ENCODE measurements at places on chromosomes 7 and 10.
A peak's percentile ranks its signal among the peaks of the same experiment; 100 is the strongest.

DNA sequence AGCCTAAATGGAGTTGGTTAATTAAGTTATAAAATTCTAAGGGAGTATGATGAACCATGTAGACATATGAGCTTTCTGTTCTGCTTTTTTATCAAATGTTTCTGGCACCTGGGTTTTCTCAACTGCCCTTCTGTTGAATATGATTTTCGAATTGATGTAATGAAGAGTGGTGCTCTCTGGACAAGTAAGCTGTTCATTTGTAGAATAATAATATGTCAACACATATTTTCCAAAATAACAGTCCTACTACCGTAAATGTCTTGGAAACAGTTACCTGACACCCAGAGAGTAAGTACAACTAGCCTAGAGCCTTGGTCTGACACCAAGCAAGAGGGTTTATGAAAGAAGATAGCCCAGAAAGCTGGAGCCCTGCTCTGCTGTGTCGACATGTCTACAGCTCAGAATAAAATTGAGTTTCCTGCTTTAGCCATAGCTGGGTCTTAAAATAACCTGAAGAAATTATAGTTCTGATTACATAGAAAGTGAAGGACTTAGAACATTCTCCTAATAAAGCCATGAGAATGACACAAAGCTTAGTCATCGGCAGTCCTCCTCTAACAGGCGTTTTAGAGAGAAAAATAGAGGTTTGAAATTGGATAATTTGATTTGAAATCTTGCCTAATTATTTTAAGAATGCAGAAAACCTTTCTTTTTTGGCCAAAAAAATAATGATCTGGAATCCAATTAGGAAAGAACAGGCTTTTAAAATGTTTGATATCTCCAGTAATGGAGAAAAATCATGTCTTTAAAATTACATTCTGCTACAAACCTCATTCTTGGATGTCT, 25.1 kb downstream of the HDAC9 start:
- DNase-seq: no peak

DNA sequence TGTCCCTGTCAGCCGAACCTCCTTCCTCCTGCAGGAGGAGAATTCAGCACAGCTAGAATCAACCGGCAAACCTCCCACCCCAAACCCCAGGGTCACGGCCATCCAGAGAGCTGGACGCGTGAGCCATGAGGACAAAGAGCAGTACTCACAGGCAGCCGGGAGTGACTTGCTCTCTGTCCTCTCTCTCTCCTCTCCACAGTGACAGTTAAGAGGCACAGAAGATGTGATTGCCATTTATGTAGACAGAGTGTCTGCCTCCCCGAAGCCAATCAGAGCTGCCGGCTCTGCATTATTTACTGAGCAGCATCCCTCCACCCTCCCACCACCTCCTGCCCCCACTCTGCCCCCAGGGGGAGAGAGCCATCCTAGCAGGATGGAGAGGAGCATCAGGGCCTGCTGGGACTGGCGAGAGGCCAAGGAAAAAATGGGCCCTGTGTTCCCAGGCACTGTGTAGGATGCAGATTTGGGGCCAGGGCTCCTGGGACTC, 4.3 kb downstream of the DDC start:
- no peak for DNase-seq

GRCh38 chr7:105800442-105800841, 76.0 kb downstream of the ATXN7L1 start:
- DNase-seq: no peak

DNA sequence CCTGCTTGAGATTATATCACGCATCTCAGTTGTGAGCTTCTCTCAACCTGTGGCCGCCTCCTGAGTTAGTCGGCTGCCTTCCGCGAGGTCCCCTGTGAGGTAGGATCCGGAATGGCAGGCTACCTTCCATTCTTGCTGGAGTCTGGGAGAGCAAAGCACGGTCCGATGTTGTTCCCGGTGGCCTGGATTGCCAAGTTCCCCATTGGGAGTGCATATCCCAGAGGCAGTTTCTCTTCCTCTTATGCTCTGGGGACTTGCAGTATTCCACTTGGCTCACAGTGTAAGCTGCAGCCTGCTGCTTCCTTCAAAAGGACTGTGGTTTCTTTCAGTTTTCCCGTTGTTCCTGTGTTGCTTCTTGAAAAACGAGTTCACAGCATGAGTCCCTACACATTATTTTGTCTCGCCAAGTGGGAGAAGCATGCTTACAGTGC, 225.4 kb upstream of the ZWINT start:
- DNase-seq: no peak

DNA sequence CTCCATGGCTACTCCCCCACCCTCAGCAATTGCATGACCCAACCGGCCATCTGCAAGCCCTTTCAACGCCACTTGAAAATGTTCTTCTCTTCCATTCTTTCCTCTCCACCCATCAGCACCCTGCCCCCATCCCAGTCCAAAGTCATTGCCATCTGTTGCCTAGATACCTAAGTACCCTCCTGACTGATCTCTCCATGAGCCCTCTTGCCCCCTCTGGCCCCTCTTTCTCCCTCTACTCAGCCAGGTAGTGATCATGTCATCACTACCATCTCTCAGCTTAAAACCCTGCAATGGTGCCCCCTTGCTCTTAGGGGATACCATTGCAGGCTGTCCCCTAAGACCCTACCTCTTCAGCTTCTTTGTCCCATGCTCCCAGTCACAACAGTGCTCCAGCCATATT, 30.5 kb upstream of the BTRC start:
- DNase-seq: no peak

- peak; percentile 16 for DNase-seq
These were observed 138.8 kb downstream of the CFAP58 start for GRCh38 chr10:104492329-104492940.

DNA sequence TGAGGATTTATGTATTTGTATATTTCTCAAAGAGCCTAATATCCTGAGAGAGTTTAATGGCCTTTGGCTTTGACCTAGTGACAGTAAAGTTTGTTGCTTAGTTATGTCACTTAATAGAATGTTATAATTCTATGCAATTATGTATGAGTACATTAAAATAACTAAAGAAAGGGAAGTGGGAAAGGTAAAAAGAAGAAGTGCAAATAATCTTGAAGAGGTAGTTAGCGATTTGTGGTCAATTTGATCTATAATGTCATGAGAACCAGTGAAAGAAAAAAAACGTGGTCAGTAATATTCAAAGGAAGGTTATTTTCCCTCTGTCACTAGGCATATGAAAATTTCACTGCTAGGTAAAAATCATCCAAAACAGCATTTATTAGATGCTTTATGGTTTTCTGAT, 143.4 kb upstream of the LSM8 start:
- no peak for DNase-seq

GRCh38 chr10:4082861-4083260, 297.9 kb upstream of the KLF6 start:
- no peak for DNase-seq

DNA sequence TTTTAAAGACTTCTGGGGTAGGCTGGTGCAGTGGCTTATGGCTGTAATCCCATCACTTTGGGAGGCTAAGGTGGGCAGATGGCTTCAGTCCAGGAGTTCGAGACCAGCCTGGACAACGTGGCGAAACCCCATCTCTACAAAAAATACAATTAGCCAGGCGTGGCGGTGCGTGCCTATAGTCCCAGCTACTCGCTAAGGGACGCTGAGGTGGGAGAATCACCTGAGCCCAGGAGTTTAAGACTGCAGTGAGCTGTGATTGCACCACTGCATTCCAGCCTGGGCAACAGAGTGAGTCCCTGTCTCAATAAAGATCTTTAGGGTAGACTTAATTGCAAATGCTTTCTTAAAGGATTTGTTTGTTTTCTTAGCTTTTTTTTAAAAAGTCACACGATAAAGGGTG, 29.3 kb downstream of the PTPN12 start:
- no peak for DNase-seq

DNA sequence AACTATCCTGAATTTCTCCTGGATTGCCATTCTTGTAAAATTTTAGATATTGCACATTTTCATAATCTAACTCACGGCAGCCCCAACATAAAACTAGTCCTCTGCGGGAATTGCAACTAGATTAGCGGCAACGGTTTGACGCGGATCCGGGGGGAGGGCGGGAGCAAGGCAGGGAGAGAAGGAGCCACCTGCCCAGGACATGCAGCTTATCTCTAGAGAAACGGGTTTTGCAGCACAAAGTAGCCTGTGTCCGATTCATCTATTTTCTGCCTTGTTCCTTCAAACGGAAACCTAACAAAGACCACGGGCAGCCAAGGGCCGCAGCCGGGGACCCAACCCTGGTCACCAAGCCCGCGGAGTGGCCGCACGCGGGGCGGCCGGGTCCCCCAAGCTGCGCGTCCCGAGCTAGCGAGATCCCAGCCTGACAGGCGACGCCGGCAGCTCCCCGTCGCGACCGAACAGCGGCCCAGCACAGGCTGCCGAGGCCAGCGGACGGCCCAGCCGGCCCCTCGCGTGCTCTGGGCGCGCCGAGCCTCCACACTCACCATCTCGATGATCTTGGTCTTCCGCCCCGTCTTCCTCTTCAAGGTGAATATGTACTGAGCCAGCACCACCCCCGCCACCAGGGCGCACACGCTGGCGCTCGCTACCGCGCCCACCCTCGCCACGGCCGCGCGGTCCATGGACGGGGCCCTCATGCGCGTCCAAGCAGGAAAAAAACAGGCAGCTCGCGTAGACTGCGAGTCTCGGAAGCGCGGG, at the start of gene NT5C3A:
Gene NT5C3A (minus strand): TSS at position 754 of the 759 bp plus-strand sequence. CDS start 71 bp downstream, at position 683.
- no peak for DNase-seq

DNA sequence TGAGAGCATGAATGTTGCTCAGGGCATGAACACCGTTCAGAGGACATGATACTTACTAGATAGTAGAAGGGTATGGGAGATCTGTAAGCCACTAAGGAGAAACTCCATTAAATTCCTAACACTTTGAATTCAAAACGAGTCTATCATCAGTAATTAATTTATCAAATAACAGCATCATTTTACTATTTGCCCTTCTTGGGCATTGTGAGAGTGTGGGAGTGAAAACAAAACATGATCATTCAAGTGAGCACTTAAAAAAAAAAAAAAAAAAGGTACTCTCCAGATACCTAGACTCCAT, 20.5 kb upstream of the ASB15 start:
- DNase-seq: no peak

DNA sequence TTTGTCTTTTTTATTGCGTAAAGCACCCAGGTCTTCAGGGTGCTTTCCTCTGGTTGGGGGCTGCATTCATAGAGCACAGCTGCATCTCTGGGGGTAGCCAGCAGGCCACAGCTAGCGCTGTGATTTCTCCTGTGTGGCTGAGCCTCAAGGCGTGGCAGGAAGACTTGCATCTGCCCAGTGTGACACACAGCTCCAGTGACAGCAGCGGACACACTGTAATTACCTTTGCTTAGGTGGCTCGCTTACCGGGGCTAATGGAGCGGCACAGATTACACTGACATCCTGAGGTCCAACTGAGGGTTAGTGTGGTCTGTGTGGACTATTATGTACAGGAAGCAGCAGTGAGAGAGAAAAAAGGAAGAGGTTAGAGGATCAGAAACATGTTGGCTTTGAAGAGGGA, 27.1 kb downstream of the ABCB4 start:
- DNase-seq: no peak

DNA sequence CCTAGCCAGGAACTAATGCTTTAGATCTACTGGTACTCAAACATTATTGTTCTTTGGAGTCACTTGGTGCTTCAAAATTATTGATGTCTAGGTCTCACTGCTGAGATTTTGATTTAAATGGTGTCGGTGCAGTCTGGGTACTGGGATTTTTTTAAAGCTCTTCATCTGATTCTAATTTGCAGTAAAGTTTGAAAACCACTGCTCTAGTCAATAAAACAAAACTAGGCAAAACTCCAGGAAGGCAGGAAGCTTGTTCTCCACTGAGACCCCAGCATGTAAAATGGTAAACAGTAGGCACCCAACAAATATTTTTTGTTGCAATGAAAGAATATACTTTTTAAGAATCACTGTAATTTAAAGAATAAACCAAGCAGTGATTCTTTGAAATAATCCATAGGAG, 49.7 kb downstream of the ADD3 start:
- no peak for DNase-seq

GRCh38 chr10:23051855-23052331, 43.5 kb upstream of the MSRB2 start:
- no peak for DNase-seq

DNA sequence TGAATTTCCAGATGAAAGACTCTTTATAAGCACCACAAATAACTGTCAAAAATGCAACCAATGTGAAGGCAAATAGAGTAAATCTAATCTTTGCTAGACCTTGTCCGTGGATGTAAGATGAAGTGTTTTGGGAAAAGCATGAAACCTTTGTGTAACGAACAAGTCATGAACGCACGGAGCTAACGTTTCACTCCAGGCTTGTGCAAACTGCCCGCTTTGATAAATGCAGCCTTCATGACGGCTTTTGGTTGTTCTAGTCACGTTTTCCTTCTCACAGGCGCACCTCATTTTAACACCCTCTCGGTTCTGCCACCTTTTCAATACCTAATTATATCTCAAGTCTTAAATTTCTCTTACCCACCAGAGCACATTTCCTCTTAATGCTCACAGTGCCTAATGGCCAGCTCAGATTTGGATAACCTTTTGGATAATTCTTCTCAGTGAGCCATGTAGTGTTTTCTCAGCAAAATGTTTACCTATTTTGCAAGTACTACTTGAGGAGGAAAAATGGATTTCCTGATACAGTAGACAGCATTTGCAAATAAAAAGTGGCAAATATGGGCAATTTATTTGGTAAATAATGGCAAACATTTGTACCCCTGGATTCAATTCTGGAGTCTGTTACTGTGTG, 63.2 kb downstream of the HECW1 start:
- DNase-seq: no peak

DNA sequence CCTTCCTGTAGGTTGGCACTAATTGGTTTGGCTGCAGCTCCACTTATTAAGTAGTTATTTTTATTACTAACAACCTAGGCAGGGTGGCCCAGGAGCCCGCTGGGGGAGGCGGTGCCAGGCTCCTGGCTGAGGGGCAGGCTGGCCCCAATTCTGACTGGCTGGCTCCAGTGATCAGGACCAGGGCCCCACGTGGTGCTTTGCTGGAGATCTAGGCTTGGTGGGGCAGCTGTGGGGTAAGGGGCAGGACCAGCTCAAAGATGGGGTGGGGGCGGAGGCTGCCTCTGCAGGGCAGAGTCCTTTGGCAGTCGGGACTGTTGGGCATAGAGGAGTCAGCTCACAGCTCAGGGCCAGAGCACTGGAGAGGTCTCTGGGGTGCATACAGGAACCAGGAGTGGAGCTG, 2.4 kb downstream of the ASL start:
- no peak for DNase-seq

- no peak for DNase-seq
These were observed 23.7 kb downstream of the PRKAR2B start for GRCh38 chr7:107068156-107068555.

- peak; percentile 62 for DNase-seq
These were observed 116.1 kb downstream of the RNF216 start for GRCh38 chr7:5665094-5666025.

- no peak for DNase-seq
These were observed 3.3 kb downstream of the FRAT2 start for GRCh38 chr10:97331153-97331703.

GRCh38 chr10:6185039-6185716, 17.6 kb upstream of the PFKFB3 start:
- no peak for DNase-seq

GRCh38 chr10:24483701-24484100, 240.0 kb downstream of the ARHGAP21 start:
- DNase-seq: no peak

All from anterior cingulate cortex (tissue), 58 donors.